ENCODE measurements at places on chromosomes 5 and 9. TPM values are rescaled to one million over a fixed set of nuclear protein-coding genes. Genes with fewer than 3 reads are reported as not detected.

Gene RGS3
- total RNA-seq, result 31.2 TPM

Gene PARP8
- total RNA-seq, result 91.4 TPM

Gene SPOCK1
- total RNA-seq, result 0.07 TPM

Gene PTTG1
- total RNA-seq, result 98.7 TPM

Gene CA9
- not detected for total RNA-seq

Gene TMEM232
- 1.2 TPM for total RNA-seq

Gene ENTPD2
- total RNA-seq, result not detected

Gene ARL14EPL
- total RNA-seq, result not detected

Gene PCDHGA11
- 0.32 TPM for total RNA-seq

Gene NEURL1B
- total RNA-seq, result 1.3 TPM

Gene PCDHA3
- total RNA-seq, result not detected

Gene PCDHB12
- not detected for total RNA-seq

Gene RLN2
- total RNA-seq, result 2.4 TPM

Gene SLC45A2
- 0.34 TPM for total RNA-seq

Gene PCDHGA6
- total RNA-seq, result 0.80 TPM

Gene FREM1
- 0.02 TPM for total RNA-seq

Gene SLC22A4
- total RNA-seq, result 0.25 TPM

Gene NMUR2
- total RNA-seq, result not detected

Gene ACTBL2
- not detected for total RNA-seq

Gene PCDHGA12
- 0.12 TPM for total RNA-seq

Gene TNFSF8
- total RNA-seq, result 171 TPM

Gene FBP2
- total RNA-seq, result not detected

Gene CAMK2A
- not detected for total RNA-seq

Gene IL4
- 12.7 TPM for total RNA-seq

Gene FBLL1
- total RNA-seq, result not detected

Gene SARDH
- total RNA-seq, result 0.71 TPM

Gene HSD17B3
- total RNA-seq, result not detected

Gene FSTL4
- total RNA-seq, result not detected

Gene PCDHA12
- not detected for total RNA-seq

Measured in T-helper 1 cell treated with Interleukin-12 subunit alpha and Interleukin-12 subunit beta and Interleukin-4 antibody, amounts not matched to agents 30 ng/mL and 1 ng/mL, for 36 hours (primary cell).